Esophagus squamous epithelium (tissue), 5 donors: ENCODE measurements at places on chromosomes 6 and 20. TPM values are rescaled to one million over a fixed set of nuclear protein-coding genes. Genes with fewer than 3 reads are reported as not detected.

GPX5 gene
- total RNA-seq, result not detected

- no peak overlapping the region for H3K4me3 ChIP-seq
- no peaks in the 10 kb centered on the region for H3K36me3 ChIP-seq
- H3K27me3 ChIP-seq, result no peaks in the 10 kb centered on the region
These were observed 265.9 kb downstream of the COL12A1 start for GRCh38 chr6:74939721-74940620.

- no peak within 1 kb of the TSS for H3K27ac ChIP-seq
- no peaks in the 10 kb centered on the region for H3K36me3 ChIP-seq
- peaks cover 10% of the 10 kb centered on the region for H3K27me3 ChIP-seq
- no peak for DNase-seq
- H3K4me3 ChIP-seq, result no peak within 1 kb of the TSS
These were observed at the start of gene GDAP1L1 for GRCh38 chr20:44247131-44247571. Gene GDAP1L1 (plus strand): TSS chr20:44247308. CDS start chr20:44247335, 27 bp downstream.

SUPT3H gene
- 5.9 TPM for total RNA-seq

- no peak overlapping the region for H3K27ac ChIP-seq
- no peaks in the 10 kb centered on the region for H3K4me1 ChIP-seq
- H3K27me3 ChIP-seq, result no peaks in the 10 kb centered on the region
- DNase-seq, result no peak
These were observed 750.5 kb downstream of the FRK start for GRCh38 chr6:115310156-115310555.
